ENCODE measurements at places on chromosomes 12 and 14.
A peak's percentile ranks its signal among the peaks of the same experiment; 100 is the strongest.

DNA sequence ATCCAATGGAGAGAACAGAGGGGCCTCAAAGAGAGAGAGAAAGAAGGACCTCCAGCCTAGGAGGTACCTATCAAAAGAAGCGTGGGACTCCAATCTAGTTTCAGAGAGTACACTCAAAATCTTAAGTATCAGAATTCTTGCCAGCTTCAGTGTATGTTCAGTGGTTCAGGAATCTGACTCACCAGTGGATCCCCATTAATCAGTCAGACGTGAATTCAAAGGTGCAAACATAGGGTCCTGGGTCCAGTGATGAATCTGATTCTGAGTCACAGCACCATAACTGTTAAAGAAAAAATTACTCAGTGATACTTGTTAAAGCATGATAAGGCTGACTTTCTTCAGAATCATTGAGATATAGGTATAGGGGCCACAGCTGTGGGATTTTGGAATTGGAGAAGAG lies 33.2 kb downstream of the ETNK1 start:
- DNase-seq: no peak

DNA sequence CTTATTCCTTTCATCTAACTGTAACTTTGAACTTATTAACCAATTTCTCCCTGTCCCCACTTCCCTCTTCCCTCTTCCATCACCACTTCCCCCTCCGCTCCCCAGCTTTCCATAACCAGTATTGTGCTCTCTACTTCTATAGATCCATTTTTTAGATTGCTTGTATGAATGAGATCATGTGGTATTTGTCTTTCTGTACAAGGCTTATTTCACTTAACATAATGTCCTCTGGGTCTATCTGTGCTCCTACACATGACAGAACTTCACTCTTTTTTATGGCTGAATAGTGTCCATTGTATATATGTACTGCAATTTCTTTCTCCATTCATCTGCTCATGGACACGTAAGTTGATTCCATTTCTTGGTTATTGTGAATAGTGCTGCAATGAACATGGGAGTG lies 14.4 kb downstream of the ERP27 start:
- DNase-seq: no peak

DNA sequence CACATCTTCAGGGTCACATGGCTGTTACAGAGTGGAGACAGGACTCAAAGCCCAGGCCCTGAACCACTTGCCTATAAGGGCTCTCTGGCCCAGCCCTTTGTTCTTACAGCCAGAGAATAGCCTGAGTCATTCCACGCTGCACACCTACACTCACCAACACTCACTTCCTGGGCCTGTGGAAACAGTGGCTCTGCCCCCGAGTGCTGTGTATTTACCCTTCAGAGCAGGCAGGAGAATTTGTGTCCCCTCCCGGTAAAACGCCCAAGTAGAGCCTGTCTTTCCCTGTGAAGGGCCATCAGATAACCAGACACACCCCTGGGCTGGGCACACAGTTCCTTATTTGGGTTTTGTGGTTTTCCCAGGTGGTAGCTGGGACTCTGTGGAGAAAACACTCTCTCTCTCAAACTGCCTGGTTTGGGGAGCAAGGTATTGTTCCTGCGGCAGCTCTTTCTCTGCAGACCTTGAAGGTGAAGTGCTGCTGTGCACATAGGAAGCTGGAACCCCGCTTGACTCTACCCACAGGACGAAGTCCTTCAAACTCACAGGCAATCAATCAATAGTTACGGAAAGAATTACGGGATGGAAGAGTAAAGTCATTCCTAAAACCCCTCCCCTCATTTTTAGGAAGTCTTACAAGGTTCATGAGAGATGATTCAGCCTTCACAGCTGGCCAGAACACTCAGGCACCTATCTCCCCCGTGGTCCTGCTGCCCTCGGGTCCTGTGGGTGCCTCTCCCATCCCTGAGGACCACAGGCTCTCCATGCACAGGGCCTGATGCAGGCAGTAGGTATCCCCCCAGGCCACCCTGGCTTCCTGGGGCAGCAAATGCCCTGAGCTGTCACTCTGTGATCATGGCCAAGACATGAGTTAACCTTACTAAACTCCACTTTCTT lies 20.3 kb downstream of the FIGNL2 start:
- DNase-seq: peak; percentile 48

GRCh38 chr14:25090716-25091454 lies 40.9 kb upstream of the STXBP6 start:
- no peak for DNase-seq

GRCh38 chr14:74324931-74325361 lies 22.2 kb upstream of the ABCD4 start:
- no peak for DNase-seq

DNA sequence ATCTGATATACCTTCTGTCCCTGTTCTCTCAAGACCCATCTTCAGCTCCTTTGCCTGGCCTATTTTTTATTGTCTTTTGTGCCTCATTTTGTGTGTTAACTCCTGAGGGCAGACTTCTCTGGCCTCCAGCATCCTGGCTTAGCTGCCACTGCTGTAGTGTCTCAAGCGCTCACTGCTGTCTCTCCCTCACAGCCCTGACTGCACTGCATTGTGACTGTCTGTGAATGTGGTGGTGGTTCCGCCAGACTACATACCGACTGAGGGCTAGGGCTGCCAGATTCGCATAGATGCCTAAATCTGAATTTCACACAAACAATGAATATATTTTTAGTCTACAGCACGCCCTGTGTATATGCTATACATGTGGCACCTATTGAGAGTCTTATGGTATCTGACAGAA lies 1088.9 kb upstream of the TMEM132C start:
- DNase-seq: no peak

DNA sequence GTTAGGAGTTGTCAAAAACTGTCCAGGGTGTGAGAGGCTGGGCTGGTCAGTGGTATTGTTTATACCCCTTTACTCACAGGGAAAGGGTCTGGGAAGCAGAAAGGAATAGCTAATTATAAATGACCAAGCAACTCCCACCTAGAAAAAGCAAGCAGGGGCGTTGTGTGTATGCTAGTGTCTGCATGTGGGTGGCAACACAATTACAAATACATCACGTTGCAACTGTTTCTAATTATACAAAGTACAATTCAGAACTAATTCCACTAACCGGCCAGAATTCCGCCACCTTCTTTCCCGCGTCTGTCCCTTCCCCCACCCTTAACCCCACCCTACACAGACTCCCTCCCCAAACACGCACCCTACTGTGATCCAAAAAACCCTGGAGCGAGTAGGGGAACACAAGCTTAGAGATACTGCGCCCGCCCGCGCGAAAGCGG lies 2.2 kb downstream of the DPF3 start:
- no peak for DNase-seq

GRCh38 chr12:30753751-30754382 lies 884 bp downstream of the CAPRIN2 start:
- DNase-seq: no peak

GRCh38 chr12:6460751-6461371 lies 9.0 kb downstream of the TAPBPL start:
- no peak for DNase-seq

DNA sequence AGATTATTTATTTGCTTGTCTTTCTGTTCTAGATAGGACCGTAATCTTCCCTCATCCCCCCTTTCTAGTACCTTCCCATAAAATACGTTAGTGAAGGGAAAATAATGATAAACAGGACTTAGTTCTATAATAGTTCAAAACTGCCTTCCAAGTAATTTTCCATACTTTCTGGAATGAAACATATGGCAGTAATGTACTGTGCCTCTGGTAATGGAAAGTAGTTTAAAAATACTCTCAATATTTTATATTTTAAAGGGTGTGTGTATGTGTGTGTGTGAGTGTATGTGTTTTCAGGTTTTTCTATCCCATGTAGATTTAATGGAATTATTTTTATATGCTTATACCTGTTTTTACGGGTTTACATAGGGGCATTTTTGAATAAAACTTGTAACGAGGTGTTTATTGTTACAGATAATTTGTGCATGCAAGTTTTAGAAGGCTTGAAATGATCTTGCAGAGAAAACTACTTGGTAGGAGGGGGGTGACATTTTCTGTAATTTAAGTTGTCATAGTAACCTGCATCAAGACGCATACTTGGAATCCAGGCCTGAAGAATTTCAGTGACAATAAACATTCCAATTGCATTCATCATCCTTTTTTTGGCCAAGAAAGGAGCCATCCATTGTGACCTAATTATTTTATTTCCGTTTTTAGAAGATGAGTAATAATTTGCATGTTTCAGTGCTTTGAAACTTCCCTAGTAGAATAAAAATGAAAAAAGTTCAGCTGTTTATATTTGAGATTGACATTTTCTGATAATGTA lies 38.9 kb downstream of the RASSF8 start:
- no peak for DNase-seq

DNA sequence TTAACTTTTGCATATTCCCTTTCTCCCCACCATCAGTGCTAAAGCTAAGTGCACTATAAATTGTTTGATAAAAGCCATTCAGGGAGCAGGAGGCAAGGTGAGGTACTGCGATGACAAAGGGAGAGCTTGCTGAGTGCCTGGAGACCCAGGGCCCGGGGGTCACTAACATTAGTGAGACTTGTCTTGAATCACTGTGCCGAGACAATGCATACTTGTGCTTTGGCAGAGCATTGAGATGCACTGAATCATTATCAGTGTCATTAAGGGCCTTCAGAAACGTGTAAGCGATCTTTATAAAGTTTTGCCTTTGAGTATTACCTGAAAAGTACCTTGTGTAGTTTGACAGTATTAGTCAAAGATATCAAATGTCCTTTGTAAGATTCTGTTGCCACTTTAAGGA lies 447.5 kb downstream of the PCNX1 start:
- no peak for DNase-seq

DNA sequence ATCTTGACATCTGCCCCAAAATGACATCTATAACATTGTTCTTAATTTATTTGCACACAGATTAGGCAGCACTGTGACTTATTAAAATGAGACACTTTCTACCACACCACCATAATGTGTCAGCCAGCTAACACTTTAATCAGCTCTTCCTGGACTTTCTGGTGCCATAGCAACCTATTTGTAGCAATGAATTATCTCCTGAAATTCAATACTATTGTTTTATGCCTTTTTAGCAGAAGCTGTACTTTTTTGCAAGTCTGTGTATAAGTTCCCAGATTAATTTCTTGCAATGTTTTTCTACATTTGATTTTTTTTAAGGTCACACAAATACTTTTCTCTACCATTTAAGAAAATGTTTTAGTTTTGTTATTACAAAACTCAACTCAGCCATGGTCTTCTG lies 72.8 kb upstream of the SAV1 start:
- DNase-seq: no peak

- DNase-seq: no peak
Observed at GRCh38 chr14:93832081-93832480, 43.8 kb upstream of the PRIMA1 start.

- no peak for DNase-seq
Observed at GRCh38 chr12:23352670-23353069, 596.8 kb downstream of the SOX5 start.

- no peak for DNase-seq
Observed at GRCh38 chr14:89574420-89574819, 157.4 kb upstream of the FOXN3 start.

GRCh38 chr14:25394356-25394755 lies 344.4 kb upstream of the STXBP6 start:
- no peak for DNase-seq

GRCh38 chr12:34625116-34625515 lies 602.8 kb downstream of the ALG10 start:
- DNase-seq: no peak

- DNase-seq: no peak
Observed at GRCh38 chr14:69701857-69702256, 65.1 kb upstream of the SRSF5 start.

DNA sequence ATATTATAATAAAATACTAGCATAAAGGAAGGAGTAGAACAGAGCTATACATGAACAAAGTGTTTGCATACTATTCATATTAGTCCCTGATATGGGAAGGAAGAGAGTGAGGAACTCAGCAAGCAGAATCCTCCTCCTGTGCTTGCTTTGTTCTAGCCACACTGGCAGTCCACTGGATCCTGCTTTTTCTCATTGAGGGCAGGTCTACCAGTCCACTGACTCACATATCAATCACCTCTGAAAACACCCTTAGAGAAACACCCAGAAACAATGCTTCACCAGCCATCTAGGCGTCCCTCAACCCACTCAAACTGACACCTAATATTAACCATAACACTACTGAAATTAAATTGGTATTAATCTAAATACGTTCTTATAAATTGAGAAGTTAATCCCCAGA lies 1861.7 kb upstream of the SEL1L start:
- DNase-seq: no peak

GRCh38 chr12:111756196-111756595 lies 10.5 kb upstream of the ALDH2 start:
- DNase-seq: no peak

GRCh38 chr12:95802482-95803270 lies 12.1 kb upstream of the NTN4 start:
- no peak for DNase-seq

DNA sequence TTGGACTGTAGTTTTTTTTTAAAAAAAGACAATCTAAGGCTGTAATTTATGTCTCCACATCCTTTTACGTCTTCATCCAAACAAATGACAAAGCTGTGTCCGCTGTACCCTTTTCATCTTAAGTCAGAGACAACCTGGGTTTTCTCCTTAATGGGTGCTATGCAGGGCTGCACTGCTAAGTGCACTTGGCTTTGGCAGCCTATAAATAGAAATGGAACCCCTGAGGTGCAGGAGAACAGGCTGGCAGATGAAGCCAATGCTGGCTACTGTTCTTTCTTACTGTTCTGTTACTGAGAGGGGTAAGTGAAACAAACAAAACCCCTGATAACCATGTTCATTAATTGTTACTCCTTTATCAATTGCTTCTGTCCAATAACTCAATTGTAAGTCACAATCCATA lies 47.1 kb upstream of the KICS2 start:
- no peak for DNase-seq

DNA sequence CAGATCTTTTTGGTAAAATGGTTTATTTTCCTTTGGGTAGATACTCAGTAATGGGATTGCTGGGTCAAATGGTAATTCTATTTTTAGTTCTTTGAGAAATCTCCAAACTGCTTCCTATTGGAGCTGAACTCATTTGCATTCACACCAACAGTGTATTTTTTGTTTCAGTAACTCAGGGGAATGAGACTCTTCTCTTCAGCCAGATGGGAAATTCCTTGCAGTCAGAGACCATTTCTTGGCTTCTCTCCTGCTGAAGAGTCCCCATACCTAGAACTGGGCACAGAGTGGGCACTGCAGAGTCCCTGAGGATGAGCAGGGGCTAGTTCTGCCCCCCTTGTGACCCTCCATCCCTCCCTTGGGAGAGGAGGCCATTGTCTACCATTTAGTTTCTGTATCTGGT lies 10.8 kb downstream of the SDSL start:
- DNase-seq: no peak

All from activated CD8-positive, alpha-beta memory T cell treated with anti-CD3 and anti-CD28 coated beads, Interleukin-2, amount 50 U/mL, for 4 hours (primary cell).